ENCODE measurements at places on chromosomes 1 and 21.

GRCh38 chr1:156444407-156445001 is 56.1 kb downstream of the MEF2D start:
- DNase-seq = peak; percentile 43

DNA sequence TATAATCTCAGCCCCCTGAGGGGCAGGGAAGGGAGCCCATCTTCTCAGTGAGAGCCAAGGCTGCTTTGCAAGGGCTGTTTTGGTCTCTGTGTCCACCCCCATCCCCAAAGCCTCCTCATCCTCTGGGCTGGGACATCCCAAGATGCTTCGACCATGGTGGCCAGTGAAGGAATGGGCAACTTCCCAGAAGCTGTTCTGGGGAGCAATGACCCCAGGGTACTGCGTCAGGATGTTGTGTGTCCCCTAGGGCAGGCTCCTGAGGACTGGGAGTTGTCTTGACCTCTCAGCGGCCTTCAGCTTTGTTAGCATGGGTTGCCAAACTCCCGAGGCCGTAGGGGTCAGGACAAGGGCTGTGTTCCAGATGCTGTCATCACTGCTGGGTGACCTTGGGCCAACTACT is 238.4 kb upstream of the POU3F1 start:
- DNase-seq = no peak

DNA sequence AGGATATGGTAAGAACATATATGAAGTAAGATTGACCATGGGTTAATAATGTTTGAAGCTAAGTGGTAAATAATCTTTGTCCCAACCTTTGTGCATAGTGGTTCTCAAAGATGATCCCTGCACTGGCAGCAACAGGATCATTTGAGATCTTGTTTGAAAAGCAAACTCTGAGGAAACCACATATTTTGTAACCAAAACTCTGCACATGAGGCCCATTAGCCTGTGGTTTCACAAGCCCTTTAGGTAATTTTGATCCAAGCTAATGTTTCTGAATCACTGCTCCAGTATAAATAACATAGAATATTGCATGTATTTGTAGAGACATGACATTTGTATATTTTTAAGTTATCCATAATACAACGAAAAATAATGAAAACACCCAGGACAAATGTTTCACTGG is 147.9 kb upstream of the RGS18 start:
- DNase-seq = no peak

DNA sequence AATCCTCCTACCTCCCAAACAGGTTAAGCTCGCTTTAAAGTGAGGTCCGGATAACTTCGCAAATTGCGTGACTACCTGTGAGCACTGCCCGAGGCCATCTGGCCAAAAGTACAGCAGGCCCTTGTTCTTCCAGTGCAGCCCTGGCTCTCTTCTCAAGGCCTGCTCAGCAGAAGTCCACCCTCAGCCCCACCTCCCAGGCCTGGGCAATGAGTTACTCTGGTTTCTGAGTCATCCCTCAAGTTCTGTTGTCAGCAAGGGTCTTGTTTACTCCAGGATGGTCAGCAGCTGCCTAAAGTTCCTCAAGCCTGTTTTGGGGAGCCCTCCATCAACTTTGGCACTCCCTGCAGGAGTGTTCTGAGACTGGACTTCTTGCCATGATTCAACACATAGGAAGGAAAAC is 101.7 kb downstream of the BCAR3 start:
- DNase-seq = peak; percentile 76

- DNase-seq = no peak
Observed at GRCh38 chr1:60950224-60951063, 131.9 kb upstream of the NFIA start.

GRCh38 chr1:248710305-248710900 is 7.8 kb upstream of the OR14I1 start:
- DNase-seq = no peak

DNA sequence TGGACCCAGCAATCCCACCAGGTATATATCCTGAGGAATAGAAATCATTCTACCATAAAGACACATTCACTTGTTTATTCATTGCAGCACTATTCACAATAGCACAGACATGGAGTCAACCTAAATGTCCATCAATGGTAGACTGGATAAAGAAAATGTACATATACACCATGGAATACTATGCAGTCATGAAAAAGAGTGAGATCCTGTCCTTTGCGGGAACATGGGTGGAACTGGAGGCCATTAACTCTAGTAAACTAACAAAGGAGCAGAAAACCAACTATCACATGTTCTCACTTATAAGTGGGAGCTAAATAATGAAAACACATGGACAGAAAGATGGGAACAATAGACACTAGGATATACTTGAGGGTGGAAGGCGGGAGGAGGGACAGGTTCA is 36.1 kb upstream of the PRKACB start:
- DNase-seq = no peak

DNA sequence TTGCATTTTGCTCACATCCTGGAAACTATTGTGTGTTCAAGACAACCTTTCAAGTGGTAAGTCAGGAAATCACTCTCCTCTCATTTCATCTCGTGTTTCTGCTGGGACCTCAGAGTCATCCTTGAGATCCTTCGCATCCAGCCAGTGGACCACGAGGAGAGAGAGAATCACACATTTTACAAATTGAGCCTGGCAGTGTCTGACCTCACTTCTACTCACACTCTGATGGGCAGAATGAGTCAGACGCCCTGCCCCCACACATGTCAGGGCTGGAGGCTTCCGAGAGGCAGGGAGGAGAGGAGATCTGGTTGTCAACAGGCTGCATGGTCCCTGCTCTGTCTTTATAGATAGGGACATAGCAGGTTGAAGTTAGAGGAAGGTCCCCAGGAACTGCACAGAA is 509.7 kb downstream of the AJAP1 start:
- no peak for DNase-seq

DNA sequence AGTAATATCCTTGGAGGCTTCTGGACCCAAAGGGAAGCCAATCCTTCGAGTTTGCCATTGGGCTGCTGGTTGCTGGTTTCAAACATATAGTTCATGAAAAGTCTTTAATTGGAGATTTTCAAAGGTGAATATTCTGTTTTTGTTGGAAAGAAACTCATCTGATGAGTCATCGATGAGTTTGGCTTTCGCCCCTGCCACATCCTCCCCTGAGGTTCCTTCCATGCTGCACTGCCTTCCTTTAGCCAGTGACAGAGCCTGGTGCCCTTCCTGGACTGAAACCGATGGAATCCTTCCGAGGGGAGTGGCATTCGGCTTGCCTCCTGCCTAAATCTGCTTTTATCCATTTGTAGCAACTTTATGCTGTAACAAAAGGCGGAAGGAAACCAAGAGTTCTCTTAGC is 550.0 kb downstream of the KIF26B start:
- DNase-seq = no peak

DNA sequence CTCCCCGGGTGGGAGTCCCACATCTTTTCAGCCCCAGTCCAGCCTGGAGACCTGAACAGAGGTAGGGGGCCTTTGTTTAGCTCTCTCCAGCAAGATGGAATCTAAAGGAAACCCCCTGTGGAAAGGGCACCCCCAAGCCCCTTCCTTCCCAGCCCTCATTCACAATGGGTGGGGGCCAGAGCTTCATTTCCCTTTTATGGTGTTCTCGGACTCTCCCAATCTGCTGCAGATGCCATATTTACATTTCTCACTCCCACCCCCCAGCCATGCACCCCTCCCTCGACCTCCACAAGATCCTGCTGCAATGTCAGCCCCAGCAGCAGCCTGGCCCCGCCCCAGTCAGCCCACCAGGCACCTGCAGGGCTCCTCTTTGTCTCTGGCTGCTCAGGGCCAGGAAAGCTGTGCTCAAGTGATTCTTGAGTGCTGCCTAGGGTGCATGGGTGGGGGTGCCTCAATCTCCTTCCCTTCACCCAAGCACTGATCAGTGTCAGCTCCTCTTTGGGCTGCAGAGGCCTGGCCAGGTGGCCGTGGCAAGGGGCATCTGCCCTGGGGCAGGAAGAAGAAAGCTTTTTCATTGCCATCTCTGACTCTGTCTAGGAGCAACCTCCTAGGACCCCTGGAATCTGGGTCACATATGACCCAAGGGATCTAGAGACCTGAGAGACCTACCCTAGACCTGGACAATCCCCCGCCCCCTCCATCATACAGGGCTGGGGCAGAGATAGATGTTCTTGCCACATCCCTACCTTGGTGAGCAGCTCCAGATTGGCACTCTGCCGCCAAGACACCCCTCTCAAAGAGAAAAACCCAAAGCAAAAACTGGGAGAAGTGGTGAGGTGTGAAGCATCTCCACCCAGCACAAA is 1.7 kb downstream of the KIF21B start:
- no peak for DNase-seq

DNA sequence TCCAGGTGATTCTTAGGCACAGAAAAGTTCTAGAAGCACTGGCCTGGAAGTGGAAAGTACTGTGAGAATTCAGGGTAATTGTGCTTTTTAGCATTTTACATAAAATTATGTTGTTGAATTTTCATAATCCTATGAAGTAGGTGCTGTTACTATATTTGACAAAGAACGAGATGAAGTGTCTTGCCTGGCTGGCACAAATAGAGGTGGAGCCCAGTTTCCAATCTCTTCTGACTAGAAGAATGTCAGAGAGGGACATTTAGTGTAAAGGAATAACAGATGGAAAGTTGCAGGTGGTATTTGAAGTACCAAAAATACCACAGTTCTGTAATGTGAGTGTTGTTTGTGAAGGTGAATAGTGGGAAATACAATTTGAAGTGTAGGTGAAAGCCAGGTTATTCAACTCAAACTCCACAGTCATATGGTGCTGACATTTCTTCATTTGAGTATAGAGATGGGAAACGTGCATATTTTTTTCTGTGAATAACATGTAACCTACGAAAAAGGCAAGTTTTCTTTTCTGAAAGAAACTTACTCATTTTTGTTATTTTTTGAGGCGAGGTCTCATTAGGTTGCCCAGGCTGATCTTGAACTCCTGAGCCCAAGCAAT is 3.5 kb upstream of the TMCO2 start:
- peak; percentile 4 for DNase-seq

GRCh38 chr1:242004751-242005495 is 6.0 kb upstream of the MAP1LC3C start:
- no peak for DNase-seq

DNA sequence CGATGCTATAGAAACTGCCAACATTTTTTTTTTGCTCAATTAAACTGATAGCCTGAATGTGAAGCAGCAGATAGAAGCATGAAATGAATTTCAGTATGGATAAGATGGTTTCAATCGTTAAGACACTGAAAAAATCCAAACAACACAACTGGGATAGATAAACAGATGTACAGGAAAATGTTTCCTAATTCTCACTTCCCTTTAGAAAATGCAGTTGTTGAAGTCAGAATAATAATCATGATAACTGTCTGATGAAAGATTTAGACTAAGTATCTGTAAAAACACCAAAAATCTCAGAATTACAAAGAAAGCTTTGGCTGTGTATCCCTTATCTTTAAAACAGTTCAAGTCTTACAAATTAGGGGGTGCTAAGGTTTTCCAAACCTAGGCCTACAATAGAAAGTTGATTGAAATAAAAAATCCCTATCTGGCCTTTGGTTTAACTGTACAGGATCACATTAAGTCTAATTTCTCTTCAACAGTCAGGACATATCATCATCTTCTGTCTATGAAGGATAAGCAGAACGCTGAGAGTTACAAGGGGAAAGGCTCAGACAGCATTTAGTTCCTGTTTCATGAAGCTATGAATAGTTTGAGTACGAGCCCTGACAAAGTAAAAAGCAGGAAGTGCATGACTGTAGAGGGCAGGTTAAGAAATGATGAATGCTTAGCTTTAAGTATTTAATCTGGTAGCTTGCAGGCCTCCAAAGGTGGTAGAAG is 203.2 kb downstream of the APP start:
- peak; percentile 88 for DNase-seq

DNA sequence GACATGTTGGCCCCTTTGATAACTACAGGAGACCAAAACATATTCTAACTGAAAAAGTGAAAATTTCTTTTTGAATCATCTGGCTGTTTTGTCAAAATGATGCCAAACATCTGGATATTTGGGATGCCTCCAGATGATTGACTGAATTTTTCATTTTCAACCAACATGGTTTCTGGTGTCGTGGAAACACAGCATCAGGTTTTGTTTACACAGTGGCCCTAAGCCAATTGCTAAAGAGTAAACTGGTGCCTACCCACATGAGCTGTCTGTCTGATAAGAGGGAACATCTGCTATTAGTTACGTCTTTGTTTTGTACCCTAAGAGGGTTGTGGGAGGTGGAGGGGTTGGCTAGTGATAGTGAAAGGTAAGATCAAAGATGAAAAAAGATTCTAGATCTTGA is 204.8 kb downstream of the KCNK2 start:
- no peak for DNase-seq

- DNase-seq = no peak
Observed at GRCh38 chr1:26684763-26685508, 10.9 kb upstream of the ARID1A start.

DNA sequence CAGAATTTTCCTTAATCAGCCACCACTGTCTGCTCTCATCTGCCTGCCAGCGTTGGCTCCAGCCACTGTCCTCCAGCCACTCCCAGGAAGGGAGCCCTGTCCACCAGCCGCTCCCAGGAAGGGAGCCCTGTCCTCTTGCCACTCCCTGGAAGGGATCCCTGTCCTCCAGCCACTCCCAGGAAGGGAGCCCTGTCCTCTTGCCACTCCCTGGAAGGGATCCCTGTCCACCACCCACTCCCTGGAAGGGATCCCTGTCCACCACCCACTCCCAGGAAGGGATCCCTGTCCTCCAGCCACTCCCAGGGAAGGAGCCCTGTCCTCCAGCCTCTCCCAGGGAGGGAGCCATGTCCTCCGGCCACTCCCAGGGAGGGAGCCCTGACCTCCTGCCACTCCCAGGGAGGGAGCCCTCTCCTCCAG is 726.5 kb downstream of the PTPRU start:
- DNase-seq = no peak

DNA sequence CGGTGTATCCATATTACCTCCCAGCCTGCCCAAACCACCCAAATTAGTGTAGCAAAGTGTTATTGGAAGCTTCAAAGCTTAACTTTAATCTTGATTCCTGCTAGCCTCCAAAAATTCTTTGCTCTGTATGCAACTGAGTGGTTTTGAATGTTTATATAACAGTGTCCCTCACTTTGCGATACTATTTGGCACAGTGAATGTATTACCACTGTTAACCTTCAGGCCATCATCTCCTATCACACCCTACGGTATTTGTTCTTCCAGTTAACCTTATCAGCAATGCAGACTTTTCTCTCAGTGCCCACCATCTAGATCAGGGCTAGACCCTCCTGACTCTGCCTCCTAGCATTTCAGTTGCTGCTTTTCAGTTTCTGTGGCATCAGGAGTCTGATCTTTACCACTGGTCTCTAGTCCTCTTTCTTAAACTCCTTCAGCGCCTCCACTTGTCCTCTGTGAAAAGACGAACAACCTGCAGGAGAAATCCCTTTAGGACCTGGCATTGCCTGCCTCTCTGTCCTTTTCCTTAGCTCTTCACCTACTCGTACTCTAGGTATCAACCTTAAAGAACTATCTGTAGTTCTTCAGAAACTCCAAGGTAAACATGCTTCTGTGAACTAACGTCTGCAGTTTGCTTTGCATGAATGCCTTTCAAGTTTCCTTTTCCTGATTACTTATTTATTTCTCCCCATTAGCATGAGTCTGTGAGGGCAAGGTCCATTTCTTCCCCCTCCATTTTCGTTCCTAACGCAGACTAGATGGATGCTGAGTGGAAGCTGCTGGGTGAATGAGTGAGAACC is 71.7 kb downstream of the SNX7 start:
- no peak for DNase-seq

All from endothelial cell of umbilical vein (primary cell).